GM06990 (cell line): ENCODE measurements at places on chromosomes 12 and 14.

- no peak for DNase-seq
Measured at GRCh38 chr12:93738199-93739058, 61.3 kb downstream of the CRADD start.

GRCh38 chr12:108768591-108769500, 37.5 kb upstream of the CORO1C start:
- peak; percentile 44 for DNase-seq

GRCh38 chr12:118353721-118354120, 19.0 kb downstream of the TAOK3 start:
- no peak for DNase-seq

- DNase-seq, result peak; percentile 19
Measured at GRCh38 chr14:45249856-45250575, 3.0 kb downstream of the MIS18BP1 start.

GRCh38 chr12:52531566-52532300, 11.5 kb upstream of the KRT5 start:
- no peak for DNase-seq

DNA sequence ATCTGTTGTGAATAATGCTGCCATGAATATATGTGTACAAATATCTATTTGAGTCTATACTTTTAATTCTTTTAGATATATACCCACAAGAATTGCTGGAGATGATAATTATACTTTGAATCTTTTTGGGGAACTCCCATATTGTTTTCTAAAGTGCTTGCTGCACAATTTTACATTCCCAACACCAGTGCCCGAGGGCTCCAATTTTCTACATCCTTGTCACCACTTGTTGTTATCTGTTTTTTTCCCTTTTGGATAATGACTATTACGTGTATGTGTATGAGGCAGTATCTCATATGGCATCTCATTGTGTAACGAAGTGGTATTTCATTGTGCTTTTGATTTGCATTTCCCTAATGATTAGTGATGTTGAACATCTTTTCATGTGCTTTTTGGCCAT, 127.1 kb downstream of the SUDS3 start:
- DNase-seq, result no peak

DNA sequence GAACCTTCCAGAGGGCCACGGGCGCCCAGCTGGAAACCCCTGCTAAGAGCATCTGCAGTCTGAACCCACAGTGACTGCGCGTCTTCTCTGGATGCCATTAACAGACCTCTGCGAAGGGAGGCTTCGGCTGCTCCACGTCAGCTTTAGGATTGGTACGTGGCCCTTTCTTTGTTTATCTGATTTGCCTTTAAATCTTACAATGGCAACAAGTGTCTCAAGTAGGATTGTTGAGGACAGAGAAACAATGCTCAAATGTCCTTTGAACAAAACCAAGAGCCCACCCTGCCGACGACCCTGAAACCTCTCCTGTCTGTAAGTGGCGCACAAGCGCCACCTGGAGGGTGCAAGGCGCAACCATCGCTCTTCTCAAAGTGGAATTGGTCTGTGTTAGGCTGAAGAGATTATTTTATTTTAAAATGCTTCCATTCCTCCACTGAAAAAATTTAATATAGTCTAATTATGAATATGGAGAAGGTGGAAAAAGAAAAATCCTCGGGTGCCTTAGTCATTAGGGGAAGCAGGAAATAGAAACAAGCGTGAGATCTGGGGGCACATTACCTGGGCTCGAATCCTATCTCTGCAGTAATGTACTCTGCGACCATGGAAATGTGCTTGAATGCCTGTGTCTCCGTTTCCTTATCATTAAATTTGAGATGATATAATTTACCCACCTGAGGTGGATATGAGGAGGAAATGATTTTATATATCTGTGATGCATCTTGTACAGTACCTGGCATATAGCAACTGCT, 82.6 kb upstream of the PTPRB start:
- no peak for DNase-seq

GRCh38 chr14:69094481-69094880, 58.4 kb downstream of the DCAF5 start:
- no peak for DNase-seq

- DNase-seq, result no peak
Measured at GRCh38 chr12:57069523-57069922, 9.1 kb downstream of the NEMP1 start.
